GM06990 (cell line): ENCODE measurements at places on chromosomes 5 and 9.

DNA sequence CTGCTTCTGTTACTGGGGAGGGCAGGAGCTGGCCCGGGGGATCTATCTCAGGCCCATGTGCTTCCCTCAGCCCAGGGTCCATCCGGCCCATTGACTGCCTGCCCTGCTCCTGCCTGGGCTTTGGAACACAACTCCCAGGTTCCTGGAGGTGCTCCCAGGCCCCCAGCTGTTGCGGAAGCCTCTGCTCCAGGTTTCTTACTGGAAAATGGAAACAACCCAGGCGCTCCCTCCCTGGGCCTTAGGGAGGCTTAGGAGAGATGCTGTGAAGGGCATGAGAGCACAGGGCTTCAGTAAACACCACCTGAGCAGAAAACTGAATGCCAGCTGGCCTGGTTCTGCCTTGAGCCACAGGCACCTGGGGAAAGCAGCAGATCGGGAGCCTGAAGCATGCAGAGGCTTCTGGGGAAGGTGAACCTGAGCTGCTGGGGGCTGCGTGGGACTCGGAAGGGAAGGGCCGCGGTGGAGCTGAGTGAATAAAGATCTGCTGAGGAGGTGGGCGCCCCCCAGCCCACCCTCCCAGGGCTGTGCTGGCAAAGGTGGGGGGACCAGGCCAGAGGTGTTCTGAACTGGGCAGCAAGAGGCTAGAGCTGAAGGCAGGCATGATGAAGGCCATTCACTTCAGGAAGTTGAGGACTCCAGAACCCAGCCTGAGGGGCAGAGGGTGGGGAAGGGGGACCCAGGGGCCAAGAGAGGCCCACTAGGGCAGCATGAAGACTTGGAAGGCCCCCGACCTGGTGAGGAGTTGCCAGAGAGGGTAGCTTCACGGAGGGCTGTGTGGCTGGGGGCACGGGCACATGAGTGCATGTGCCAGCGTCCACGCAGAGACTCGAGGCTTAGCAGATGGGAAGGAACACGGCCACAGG lies 64.8 kb downstream of the SHB start:
- no peak for DNase-seq

DNA sequence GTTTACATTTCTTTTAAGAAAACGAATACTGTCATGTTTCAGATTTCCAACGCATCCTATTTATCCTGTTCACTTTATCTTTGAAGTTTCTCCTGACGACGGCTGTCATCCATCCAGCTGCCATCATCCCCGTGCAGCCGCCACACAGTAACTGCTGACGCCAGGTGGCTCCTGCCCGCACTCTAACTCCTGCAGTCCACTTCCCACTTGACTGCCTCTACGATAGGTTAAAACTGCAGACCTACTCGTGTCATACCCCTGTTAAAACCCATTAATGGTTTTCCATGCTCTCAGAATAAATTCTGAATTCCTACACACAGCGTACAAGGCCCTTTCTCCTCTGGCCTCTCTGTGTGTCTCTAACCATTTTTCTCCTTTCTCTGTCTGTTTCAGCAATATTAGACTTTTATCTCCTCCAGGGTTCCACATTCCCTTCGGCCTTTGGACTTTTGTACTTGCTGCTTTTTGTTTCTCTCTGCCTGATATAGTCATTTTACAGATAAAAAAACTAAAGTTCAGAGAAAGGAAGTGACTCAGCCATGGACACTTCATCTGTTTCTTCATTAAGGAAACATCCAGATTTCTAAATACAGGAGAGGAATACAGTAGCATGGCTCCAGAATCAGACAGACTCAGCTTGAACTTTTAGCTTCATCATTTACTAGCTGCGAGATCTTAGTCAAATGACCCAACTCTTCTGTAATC lies 84.9 kb downstream of the ADAMTS12 start:
- DNase-seq = no peak

DNA sequence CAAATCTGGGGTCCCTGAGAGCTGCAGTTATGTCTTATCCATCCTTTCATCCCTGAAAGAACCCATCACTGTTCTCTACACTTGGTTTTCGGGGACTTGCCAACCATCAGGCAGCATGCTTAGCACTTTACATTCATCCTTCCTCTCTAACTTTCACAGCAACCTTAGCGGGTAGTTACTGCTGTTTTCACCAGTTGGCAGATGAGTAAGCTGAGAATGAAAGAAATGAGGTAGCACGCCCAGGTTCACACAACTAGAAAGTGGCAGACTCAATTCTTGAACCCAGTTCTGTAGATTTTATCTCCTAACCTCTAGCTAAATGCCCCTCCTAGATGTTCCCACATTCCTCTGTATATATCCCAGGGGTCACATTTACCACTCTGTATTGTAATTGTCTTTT lies 342.0 kb upstream of the WWC1 start:
- DNase-seq = no peak

DNA sequence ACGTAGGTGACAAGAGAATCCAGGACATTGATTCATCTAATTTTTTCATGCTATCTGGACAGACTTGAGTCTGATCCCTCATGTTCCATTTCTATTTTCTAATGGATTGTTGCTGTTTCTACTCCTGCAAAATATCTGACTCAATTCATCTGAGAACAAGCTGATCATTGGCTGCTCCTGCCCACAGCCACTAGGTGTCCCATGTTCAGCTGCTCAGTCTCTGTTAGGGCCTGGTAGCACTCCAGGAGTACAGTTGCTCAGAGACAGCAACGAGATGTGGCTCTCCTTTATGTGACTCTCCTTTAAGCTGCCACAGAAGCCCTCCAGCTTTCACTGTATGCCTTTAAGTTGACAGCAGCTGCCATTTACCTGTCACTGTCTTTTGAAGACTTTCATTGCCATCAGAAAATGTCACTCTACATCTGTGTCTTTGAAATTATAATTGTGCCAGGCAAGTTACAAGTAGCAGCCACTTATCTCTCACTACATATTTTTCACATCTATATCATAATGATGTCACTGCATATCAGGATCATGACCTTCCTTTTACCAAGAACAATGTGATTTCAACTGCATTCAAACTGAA lies 1944.2 kb upstream of the NUDT12 start:
- no peak for DNase-seq

DNA sequence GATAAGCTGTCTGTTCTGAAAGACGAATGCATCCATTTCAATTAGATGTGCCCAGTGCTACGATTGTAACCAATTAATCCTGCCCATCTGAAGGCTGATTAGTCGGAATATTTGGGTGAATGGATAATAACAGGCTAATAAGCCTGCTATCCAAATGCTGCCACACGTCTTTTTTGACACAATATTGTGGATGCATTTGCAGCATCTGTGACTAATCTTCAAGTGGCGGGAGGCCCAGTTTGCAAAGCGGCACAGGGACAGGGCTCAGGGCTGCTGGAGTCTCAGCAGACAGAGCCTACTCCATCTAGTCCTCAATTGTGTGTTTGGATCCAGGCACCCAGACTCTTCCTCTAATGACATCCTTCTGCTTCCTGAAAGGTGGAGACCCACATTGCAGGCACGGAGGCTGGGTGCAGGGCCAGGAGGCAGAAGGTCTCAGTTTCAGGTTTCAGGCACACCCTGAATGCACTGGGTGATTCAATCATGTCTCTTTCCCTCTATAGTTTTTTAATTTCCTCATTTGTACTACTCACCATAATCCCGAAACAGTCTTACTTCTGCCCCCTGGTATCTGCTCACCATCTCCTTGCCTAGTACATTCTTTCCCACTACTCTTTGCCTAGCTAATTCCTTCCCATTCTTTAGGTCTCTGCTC lies 169.6 kb downstream of the ASTN2 start:
- no peak for DNase-seq

DNA sequence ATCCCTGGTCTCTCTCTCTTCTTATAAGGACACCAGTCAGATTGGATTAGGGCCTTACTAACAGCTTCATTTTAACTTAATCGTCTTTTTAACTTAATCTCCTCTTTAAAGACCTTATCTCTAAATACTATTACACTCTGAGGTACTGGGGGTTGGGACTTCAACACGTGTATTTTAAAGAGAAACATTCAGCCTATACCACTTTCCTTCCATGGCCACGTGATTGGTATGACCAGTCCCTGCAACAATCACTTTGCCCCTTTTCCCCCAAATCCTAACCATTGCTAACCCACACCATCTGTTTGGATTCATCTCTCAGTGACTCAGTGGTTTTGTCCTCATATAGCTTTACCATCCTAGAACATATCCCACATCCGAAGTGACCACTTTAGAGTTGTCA lies 3.8 kb upstream of the MAN2A1 start:
- DNase-seq = no peak

- DNase-seq = no peak
Measured at GRCh38 chr5:147400881-147401280, 109.0 kb downstream of the DPYSL3 start.

GRCh38 chr5:124546643-124547042 lies 199.8 kb downstream of the ZNF608 start:
- DNase-seq = no peak

DNA sequence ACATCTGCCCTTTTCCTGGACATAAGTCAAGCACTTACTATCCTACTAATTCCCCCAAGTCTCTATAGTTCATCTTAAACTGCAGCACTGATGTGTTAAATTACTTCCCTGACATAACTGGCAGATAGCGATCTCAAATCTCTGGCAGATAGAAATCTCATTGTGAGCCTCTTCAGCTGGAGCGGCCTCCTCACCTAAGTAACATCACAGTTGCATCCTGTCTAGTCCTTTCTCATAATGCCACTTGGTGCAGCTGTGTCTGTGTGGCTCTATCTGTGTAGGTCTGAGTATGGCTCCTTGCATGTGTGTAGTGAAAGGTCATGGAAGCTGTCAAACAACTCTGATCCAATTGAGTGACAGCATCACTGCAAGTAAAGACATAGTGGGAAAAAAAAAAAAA lies 53.6 kb upstream of the FST start:
- no peak for DNase-seq

- no peak for DNase-seq
Measured at GRCh38 chr5:123084730-123085605, 4.1 kb upstream of the PRDM6 start.

DNA sequence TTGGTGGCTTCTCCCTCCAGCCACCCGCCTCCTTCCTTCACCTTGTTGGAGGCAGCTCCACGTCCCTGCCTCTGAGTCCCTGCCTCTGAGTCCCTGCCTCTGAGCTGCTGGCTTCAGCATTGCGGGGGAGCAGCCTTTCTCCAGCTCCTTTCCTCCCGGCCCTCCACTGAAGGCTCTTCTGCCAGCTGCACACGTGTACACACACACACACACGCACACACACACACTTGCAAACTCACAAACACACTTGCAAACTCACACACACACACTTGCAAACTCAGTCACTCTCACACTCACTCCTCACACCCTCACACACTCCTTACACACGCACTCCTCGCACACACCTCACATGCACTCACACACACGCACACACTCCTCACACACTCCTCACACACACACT lies 45.1 kb downstream of the C9orf50 start:
- no peak for DNase-seq

DNA sequence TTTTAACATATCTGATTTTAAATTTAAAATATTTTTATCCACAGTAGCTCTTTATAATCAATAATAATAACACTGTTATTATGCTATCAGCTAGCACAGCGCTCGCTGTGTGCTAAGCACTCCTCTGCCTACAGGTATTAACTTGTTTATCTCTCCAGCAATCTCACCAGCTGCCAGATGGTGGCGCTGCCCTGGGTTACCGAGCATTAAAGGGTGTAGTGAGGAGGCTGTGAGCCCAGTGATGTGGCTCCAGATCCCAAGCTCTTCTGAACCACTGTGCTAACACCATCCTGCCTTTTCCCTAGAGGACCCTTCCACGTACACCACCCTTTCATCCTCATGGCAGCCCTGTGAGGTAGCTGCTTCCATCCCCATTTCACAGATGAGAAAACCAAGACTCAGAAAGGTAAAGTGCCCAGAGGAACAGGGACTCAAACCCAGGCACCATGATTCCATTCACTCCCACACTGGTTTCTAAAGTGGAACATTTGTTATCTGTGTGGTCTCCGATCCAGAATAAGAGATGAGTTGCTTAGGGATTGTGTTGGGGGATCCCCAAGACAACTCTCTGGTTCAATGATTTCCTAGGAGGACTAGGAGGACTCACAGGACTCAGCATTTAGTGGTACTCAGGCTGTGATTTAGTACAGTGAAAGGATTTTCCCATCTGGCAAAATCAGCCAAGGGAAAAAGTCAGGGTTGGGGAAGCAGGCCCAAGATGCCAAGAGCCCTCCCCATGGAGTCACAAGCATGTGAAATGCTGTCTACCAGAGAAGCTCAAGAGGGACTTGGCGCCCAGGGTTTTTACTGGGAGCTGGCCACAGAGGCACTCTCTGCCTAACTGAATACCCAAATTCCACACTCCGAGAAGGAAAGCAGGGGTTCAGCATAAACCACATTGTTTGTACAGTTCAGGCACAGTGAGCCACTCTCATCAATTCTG lies 7.0 kb downstream of the IGFBPL1 start:
- DNase-seq = no peak

DNA sequence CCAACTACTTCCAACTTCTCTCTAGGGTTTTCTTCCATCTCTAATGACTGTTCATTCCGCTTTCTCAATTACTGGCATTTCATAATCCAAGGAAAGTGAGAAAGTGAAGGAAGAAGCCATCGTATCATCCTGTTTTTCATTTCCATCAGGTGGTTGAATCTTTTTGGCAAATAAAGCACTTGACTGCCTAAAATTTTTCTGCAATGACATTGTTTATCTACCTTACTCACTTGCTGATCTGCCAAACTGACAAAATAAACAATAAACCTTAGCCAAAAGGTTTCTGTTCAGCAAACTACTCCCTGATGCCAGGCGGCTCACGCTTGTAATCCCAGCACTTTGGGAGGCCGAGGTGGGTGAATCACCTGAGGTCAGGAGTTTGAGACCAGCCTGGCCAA lies 18.4 kb downstream of the FNBP1 start:
- no peak for DNase-seq

DNA sequence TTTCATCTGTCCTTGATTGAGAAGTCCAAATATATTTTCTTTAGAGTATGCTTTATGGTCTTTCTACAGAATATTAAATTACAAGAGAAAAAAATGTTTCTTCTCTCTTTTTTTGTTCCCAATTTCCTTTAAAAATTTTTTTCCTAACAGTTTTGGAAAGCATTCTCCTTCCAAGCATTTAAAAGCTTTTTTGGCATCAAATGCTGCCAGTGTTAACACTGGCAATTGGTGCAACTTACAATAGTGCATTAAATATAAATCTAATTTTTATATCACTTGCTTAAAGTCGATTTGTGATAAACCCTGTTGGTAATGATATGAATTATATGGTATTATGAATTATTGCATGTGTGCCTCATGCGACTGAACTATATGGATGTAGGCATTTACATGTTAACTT lies 165.9 kb upstream of the ELL2 start:
- DNase-seq = no peak

DNA sequence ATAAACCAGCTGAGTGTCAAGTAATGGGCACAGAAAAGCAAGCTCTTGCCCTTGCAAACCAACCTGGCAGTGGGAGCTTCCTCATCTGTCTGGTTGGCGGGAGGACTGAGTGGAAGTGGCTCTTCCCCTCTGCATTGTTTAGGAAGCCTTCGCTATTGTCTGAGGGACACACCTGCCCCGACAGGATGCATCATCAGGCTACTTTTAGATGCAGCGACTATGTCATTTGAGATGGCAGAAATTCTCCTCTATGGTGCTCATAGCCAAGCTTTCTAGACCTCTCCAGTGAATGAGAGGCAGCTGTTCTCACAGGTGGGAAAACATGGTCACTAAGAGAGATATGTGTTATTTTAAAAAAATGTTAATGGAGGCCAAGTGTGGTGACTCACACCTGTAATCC lies 104.0 kb downstream of the DOCK8 start:
- no peak for DNase-seq

GRCh38 chr9:71119746-71120145 lies 1.7 kb downstream of the TRPM3 start:
- no peak for DNase-seq
